ENCODE measurements at places on chromosomes 6 and 20. TPM values are rescaled to one million over a fixed set of nuclear protein-coding genes. Genes with fewer than 3 reads are reported as not detected.

Gene ASXL1
- total RNA-seq = 34.8 TPM

Gene JPH2
- 0.14 TPM for total RNA-seq

Gene OR2H1
- total RNA-seq = not detected

Gene TNFRSF21
- total RNA-seq = 10.7 TPM

Gene ARFGEF3
- 0.19 TPM for total RNA-seq

Gene SDCBP2
- total RNA-seq = 2.1 TPM

Gene TRAPPC3L
- total RNA-seq = 0.14 TPM

DNA sequence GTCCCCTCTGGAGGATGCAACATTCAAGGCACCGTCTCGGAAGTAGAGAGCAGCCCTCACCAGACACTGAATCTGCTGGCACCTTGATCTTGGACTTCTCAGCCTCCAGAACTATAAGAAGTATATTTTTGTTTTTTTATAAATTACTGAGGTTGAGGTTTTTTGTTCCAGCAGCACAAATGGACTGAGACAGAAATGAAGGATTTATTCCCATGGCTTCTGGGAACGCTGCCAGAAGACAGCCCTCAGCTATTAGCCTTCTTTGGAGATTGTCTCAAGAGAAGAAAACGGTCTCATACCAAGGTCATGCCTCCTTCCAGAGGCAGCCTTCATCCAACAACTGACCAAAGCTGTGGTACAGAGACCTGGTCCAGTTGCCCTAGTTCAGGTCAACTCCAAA, 85.4 kb downstream of the CHMP4B start:
- DNase-seq = no peak

DNA sequence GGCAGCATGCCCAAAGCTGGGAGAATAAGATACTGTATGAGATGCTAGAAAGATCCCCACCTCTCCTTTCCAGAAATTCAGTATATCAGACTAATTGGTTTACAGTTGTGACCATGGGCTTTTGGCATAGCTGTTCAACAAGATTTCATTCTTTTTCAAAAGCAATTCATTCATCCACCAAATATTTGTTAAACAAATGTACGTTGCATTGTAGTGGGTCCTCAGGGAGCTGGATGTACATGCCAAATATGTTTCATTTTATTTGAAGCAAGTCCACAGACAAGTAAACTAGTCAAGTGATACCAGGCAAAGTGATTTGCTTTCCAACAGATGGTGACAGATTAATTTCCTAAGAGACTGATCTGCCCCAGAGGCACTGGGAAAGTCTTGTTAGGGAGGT, 85.8 kb upstream of the ESR1 start:
- DNase-seq = no peak

- DNase-seq = no peak
These were observed 61.7 kb upstream of the SLC22A23 start for GRCh38 chr6:3518356-3519190.

DNA sequence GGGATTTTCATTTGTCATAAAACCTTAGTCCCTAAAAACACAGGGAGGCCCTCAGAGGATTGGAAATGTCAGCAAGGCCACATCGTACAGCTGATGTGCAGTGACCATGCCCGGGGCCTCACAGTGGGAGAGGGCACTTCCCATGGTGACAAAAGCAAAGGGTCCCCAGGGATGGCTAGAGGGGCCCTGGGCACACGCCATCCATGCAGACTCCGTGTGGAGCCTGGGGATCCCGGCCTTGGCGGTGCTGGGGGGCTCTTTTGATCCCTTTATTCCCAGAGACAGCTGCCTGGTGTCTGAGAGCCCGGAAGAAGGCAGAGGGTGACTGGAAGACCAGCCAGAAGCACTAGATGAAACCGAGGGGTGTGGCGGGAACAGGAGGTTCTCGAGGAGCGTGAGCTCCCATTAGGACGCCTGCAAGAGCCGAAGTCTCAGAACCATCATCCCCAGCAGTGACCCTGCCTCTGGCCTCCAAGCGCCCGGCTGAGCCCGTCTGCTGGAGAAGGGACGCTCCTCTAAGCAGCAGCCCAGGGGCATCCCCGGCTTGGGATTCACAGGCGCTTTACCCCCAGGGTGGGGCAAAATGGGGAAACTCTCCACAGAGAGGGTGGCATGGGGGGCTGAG, 49.1 kb upstream of the FRMD1 start:
- no peak for DNase-seq

DNA sequence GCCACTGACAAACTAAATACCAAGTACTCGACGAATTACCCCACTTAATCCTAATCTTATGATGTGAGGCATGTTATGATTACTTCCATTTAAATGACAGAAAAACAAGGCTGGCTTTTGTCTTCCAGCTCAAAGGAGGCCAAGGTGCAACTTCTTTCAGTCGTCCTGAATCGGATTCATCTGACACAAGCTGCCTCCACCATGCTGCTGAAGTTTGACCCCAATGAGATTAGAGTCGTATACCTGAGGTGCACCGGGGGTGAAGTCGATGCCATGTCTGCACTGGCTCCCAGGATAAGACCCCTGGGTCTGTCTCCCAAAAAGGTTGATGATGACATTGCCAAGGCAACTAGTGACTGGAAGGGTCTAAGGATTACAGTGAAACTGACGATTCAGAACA, 71.0 kb downstream of the CHD6 start:
- no peak for DNase-seq

DNA sequence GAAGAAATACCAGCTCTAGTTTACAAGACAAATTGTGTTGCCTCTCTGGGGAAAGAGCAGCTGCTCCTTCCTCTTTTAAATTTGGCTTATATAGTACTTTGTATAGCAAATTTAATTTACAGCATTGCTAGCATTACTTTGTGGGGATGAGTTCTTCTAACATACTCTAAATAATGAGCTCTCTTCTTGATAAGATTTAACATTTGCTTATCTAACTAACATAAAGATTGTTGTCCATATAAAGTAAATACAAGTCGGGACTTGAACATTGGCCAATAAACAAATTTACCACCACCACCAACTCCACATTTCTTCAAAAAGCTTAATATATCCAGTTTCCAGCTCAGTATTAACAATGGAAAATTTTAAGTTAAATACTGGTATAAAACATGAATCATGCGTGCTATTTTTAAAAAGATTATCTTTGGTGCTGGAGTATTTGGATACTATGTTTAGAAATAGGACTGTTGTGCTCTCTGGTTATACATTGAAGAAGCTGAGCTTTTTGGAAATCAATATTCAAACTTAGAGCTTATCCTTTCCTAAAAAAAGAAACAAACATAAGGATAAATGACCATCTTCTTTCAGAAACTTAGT, 1146.9 kb upstream of the GJE1 start:
- DNase-seq = no peak

DNA sequence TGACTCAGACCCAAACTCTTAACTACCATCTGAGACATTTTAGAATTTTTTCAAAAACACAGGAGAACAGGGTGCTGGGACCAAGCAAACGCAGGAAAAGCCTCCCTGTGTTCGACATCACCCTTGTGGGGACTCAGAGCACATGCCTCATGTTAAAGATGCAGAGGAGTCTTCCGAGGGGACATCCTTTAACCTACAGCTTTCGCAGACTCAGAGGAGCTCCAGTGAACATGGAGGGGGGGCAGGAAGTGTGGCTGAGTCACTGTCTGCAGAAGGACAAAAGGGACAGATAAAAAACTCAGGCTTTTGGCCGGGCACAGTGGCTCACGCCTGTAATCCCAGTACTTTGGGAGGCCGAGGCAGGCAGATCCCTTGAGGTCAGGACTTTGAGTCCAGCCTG, 15.1 kb downstream of the BMP7 start:
- DNase-seq = no peak

- DNase-seq = no peak
These were observed 115.2 kb upstream of the BCLAF1 start for GRCh38 chr6:136404627-136405419.

DNA sequence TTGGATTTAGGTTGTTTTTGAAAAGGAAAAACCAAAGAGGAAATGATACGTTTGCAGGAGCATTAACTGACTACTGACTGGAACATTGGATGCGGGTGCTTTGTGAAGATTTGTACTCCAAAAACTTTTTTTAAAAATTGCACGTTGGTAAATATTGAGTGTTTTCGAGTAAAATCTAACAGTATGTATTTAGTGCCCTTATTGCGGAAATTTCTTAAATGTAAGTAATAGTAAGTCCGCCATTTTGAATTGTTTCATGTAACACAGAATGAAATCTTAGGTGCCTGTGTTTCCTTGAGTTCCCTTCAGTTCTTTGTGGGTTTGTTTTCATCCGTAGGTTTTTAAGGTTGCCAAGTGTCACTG, 15.2 kb upstream of the LIN28B start:
- DNase-seq = no peak

DNA sequence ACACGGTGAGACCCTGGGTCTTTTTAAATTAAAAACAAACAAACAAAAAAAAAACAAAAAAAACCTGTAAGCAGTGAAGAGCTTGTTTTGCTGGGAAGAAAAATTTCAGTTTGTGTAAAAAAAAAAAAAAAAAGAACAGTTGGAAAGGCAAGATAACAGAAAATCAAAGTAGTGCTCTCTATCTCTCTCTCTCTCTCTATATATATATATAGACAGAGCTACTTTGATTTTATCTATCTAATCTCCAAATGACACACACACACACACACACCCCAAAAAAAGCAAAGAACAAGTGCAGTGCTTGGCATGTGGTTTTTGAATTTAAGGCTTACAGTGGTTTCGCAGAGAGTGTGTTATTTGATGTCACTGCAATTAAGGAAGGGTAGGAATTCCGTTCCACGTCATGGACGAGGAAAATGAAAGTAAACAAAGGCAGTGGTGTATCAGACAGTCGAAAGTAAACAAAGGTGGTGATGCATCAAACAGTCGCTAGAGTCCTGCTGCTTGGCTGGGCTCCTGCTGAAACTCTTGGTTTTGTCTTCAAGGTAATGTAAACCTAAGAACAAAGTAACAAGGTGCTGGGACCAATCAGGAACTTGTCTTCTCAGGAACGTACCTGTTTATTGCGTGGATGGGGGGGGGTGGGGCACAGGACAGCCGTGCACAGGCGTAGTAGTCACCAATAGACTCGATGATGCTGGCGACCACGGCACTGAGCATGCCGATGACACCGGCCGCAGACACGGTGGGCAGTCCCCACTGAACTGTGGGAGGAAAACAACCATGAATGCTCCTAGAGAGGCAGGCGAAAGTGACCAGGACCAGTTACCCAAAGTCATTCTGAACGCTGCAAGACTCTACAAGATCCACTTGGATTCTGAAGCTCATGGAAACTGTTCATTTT, 131.8 kb downstream of the SLC23A2 start:
- no peak for DNase-seq

- no peak for DNase-seq
These were observed 31.9 kb downstream of the HMGN3 start for GRCh38 chr6:79202556-79202955.

- DNase-seq = no peak
These were observed 56.5 kb upstream of the DST start for GRCh38 chr6:56699066-56699654.

- no peak for DNase-seq
These were observed 139.5 kb upstream of the AGPAT4 start for GRCh38 chr6:161413355-161413771.

DNA sequence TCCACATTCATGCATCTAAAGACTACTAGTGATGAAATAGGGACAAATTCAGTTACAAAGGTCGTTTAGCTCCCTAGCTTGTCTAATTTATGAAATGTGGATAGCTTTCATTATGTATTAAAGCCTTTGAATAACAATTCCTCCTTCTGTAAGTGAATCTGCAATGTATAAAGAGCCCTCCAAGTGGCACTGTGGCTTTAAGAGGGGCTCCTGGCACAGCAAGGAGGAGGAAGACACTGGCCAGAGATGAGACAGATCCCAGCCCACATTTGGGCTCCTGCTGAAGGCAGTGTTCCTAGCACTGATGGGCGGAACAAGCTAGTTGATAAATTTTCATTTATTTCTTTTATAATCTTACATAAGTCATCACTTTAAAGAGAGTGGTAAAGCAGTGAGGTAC, 17.6 kb upstream of the FUCA2 start:
- no peak for DNase-seq

- no peak for DNase-seq
These were observed 42.7 kb downstream of the ANKRD6 start for GRCh38 chr6:89475634-89476033.

DNA sequence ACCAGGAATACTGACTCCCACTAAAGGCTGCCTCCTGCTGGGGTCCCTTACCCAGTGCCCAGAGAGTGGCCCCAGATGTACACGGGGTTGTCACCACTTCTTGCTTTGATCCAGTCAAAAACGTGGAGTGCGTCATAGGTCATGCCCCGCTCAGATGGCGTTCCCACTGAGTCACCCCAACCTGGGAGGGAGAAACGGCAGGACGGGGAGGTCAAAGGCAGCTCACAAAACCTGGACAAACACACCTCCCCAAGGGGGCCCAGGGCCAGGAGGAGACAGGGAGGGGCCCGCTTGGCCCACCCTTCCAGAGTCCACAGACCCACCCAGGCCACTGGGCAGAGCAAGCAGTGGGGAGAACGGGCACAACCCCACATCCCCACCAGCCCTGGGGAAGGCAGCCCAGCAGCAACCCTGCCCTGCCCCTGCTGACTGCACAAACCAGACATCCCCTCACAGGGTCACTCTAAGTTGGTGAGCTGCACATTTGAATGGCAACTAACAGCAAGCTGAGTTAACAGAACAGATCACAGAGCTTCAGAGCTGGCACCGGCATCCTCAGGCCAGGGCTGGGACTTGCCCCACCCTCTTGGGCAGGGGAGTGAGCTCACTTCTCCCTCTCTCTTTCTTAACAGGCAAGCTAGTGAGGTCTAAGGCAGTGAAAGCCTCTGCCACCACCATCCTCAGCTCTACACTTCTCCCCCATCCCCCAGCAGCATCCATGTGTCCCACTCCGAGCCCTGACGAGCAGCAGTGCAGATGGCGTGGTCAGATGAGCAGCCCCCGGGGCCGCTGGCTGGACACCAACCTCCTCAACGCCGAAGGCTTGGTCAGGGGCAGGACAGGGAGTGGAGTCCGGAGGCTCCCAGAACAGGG, 61.7 kb downstream of the PYGB start:
- no peak for DNase-seq

DNA sequence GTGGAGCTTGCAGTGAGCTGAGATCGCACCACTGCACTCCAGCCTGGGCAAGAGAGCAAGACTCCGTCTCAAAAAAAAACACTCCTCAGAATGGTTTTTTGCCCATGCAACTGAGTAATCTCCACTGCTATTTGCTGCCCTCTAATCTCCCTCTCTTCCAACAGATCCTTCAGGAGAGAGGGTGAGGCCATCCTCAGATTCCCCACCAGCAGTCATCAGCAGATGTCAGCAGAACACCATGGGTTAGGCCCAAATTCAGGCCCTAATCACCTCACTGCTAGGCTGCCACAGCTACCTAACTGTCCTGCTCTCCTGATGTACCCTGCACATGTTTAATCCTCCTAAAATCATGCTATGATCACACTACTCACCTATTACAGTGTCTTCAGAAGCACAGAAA, 63.2 kb upstream of the BEND6 start:
- no peak for DNase-seq
